Aortic smooth muscle cell (primary cell): ENCODE measurements at places on chromosomes 4 and X. TPM values are rescaled to one million over a fixed set of nuclear protein-coding genes. Genes with fewer than 3 reads are reported as not detected.

Gene DUSP21
- total RNA-seq = not detected in 2 replicates

Gene TMSB15C
- total RNA-seq = 1.3 and 1.6 TPM in 2 replicates

Gene GALNTL6
- total RNA-seq = 0.06 TPM in 1 of 2 replicates, not detected in the other

Gene ASMT
- not detected in 2 replicates for total RNA-seq

Gene MMRN1
- total RNA-seq = 4.7 and 11.1 TPM in 2 replicates

Gene CENPVL2
- total RNA-seq = not detected in 2 replicates

Gene CT47A1
- not detected in 2 replicates for total RNA-seq

Gene MAGEA1
- total RNA-seq = not detected in 2 replicates

Gene ATOH1
- total RNA-seq = not detected in 2 replicates
